ENCODE measurements at places on chromosomes 3 and 15.

- no peak for DNase-seq
These were observed 191.8 kb upstream of the SUCLG2 start for GRCh38 chr3:67846166-67846565.

- DNase-seq: no peak
These were observed 54.7 kb downstream of the ETV5 start for GRCh38 chr3:186053954-186054791.

DNA sequence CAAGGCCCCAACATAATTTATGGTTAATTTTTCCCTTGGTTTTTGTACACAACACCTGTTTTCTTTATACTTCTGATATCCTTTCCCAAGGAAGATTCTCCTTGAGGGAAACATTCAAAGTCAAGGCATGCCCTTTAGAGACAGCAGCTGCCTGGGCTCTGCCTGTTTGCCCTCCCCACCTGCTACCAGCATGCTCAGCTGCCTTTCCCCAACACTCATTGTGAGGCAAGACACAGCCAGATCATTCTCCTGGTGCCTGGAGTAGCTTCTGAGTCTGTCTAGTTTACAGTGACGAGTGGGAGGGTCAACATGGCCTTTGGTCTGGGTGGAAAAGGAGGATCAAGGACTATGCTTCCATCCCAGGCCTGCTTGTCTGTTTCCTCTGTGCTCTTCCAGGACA, 132.5 kb downstream of the EPHB1 start:
- no peak for DNase-seq

DNA sequence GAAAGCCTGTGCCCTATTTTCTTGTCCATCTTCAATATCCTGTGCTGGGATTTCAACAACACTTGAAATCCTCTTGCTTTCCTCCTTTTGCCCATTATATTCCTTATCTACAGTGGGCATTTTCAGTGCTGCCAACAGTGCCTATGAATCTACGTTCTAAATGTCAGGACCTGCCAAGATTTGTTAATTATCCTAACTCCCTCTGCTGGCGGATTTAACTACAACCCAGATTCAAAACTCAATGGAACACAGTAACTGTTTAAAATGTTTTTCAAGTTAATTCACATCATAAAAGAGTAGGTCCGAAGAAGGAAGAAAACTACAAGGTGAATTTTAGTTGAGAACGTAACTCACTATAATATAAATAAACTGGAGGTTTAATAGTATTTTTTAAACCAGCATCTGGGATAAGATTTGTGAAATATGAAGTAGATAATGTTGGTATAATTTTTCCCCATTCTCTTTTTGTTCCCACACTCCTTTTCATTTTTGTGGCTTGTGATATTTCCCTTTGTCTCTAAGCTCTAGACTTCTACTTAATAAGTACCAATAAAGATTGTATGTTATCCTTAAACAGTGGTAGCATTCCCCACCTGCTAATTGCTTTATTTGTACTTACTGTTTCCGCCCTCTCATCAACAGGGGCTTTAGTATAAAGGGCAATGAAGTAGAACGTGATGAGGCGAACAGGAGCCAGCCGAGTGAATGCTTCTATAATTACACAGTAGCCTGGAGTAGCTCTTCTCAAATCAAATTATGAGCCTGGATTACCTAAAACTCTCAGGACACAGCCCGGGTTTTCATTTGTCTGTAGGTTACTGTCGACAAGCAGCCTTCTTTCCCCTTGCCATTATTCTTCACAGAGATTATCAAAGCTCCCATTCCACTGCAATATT, 302.5 kb upstream of the ATP11B start:
- DNase-seq: no peak

- peak; percentile 63 for DNase-seq
These were observed 827 bp downstream of the SLC25A36 start for GRCh38 chr3:140942221-140943104.

GRCh38 chr3:71511037-71511436, 72.5 kb downstream of the FOXP1 start:
- DNase-seq: no peak

Data from GM13976 (cell line).